ENCODE measurements at places on chromosomes 6 and 20.

- no peak for DNase-seq
These were observed 39.7 kb upstream of the PTCHD4 start for GRCh38 chr6:48150701-48151100.

GRCh38 chr20:1632178-1632577 is 12.4 kb upstream of the SIRPB1 start:
- no peak for DNase-seq

DNA sequence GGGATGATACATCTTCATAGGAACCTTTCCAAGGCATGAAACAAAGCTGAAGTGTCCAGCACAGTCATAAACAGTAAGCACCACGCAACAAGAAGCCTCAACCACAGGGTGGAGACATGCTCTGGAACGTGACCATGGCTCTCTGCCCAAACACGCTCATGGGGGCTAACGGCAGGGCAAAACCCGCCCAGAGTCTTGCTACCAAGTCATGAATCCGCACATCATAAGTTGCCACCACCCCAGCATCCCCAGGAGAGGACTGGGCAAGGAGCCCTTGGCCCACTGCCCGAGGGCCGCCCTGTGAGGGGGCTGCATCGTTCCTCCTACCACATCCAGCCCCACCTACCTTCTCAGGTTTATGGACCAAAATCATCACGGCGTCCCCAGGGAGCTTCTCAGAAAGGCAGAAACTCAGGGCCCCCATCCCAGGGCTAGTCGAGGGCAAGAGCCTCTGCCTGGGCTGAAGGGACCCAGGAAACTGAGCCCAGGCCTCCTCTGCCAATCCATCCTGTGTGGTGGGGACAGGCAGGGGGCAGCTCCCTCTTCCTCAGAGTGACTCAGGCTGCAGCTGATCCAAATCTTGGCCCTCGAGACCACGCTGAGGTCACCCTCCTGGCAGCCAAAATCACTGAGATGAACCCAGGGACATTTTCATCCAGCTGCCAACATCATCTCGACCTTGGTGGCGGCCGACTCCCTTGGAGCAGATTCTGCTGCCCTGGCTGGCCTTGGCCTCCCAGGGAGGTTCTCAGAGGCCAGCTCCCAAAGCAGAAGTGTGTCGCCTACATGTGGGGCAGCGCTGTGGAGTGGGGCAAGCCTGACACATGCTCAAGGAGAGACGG is 42.6 kb downstream of the BMP7 start:
- DNase-seq = no peak

- no peak for DNase-seq
These were observed 256.1 kb downstream of the PLCB1 start for GRCh38 chr20:8388141-8388540.

GRCh38 chr6:160883999-160884398 is 107.6 kb upstream of the MAP3K4 start:
- no peak for DNase-seq

GRCh38 chr20:13436530-13436929 is 202.2 kb downstream of the TASP1 start:
- no peak for DNase-seq

DNA sequence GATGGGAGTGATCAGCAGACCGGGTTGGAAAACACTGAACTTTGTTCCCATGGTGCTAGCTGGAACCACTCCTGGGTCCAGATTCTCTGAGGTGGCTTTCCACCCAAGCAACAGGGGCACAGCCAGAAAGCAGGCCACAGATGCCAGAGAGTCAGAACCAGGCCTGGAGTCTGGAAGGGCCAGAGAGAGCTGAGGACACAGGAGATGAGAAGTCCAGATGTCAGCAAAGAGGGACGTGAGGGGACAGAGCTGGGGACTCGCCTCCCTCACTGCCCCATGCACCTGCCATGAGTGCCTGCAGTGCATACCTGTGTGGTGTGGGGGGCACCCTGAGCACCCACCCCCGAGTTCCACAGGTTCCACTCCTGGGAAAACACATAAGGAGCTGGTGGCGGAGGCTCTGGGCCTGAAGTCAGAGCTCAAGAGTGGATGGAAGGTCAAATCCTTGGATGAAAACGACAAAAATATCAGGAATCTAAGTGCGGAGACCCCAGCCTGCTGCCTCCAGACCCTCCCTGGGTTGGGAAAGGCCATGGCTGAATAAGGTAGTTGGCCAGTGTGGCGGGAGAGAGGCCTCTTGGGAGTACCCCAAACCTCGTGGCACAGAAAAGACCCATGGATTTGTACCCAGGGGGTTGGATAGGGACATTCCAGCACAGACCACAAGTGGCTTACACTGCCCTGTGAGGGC is 224.2 kb downstream of the SYNDIG1 start:
- DNase-seq = no peak

- no peak for DNase-seq
These were observed 179.8 kb downstream of the HAO1 start for GRCh38 chr20:7760247-7761031.

DNA sequence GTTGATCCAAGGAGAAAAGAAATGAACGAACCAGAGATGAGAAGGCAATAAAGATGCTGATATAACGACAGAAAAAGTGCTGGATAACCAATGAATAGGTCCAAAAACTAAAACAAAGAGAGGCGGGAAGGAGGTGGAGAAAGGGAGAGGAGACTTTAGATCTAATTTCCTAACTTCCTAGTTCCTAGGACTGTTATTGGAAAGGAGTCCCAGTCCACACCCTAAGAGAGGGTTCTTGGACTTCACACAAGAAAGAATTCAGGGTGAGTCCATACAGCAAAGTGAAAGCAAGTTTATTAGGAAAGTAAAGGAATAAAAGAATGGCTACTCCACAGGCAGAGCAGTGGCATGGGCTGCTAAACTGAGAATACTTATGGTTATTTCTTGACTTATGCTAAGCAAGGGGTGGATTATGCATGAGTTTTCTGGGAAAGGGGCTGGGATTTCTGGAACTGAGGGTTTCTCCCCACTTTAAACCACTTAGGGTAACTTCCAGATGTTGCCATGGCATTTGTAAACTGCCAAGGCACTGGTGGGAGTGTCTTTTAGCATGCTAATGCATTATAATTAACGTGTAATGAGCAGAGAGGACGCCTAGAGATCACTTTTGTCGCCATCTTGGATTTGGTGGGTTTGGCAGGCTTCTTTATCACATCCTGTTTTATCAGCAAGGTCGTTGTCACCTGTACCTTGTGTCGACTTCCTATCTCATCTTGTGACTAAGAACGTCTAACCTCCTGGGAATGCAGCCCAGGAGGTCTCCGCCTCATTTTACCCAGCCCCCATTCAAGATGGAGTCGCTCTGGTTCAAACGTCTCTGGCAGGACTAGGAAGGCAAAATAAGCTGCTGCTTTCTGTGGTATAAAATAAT is 60.9 kb upstream of the RBM24 start:
- DNase-seq = no peak

GRCh38 chr6:33630014-33630413 is 8.9 kb downstream of the ITPR3 start:
- no peak for DNase-seq

DNA sequence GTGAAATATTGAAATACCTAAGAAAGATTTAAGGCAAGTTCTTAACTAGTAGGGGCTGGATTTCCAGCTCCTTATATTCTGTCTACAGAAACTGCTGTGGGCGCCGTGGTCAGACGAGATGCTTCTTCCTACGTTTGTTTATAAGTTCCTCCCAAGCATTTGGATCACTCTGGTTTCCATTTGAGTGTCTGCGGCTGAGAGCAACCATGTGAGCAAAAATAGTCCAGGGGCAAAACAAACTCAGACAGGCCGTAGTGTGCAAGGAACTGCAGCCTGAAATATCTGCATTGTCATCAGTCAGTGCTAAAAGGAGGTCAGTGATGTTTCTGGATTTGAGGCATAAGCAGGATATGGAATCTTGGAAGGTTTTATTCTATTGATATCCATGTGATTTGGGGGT is 485.9 kb upstream of the JAG1 start:
- no peak for DNase-seq

DNA sequence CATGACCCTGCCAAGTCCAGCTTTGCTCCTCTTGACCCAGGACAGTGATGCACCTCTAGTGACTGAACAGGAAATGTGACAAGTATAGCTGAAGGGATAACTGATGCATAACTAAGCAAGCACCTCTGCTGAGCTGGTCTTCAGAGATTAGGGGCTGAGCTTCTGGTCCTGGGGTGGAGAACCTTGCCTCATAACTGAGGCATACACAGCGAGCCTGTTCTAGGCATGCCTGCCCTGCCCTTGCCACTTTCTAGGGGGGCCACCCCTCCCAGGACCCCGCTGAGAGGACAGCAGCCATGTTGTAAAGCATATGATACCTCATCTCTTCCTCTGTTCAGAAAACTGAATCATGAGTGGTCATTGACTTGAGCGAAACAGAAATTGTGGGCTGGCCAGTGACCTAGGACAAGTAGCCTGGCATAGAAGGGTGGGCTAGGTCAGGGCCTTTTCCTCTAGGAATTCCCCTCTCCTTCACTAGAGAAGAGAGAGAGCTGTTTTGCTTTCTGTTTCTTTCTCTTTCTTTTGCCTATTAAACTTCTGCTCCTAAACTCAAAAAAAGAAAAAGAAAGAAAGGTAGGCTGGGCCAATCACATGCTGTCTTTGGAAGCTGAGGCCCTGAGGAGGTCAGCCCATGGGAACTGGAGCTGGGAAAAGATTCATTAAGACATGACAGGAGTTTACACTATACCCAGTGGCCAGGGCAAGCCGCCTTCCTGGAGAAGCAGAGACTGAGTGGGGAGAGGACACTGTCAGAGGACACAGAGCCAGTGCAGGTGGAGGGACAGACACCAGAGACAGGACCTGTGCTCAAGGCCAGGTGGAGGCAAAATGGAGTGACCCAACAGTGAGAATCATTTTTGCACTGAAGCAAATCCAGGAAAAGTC is 23.1 kb downstream of the ALDH5A1 start:
- no peak for DNase-seq

GRCh38 chr20:5270603-5271002 is 46.2 kb downstream of the PROKR2 start:
- no peak for DNase-seq

DNA sequence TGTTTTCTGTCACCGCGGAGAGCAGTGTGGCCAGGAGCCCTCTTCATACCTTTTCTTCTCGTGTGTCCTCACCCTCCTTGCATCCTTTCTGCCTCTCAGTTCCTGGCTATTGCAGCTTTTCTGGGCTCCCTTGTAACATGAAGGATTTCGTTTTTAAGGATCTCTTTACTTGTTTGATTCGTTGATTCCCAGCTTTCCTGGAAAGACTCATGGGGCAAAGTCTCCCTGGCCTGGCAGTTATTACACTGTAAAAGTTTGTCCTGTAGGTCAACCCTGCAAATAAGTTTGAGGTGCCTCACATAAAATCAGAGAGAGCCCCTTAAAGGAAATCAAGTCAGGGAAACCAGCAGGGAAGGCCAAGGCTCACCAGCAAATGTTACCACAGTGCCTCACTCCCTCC is 70.1 kb downstream of the ISM1 start:
- no peak for DNase-seq
